ENCODE measurements at places on chromosomes 6 and 20. TPM values are rescaled to one million over a fixed set of nuclear protein-coding genes. Genes with fewer than 3 reads are reported as not detected.

Gene IER3
- total RNA-seq, result 82.1 TPM

Gene PLA2G7
- total RNA-seq, result not detected

Gene CD24
- 2.7 TPM for total RNA-seq

Gene VSX1
- not detected for total RNA-seq

Gene PTCRA
- total RNA-seq, result not detected

Gene MROH8
- total RNA-seq, result 0.45 TPM

Gene MICAL1
- 28.4 TPM for total RNA-seq

Gene MUC22
- total RNA-seq, result not detected

Gene BPIFB2
- not detected for total RNA-seq

Gene CRISP3
- not detected for total RNA-seq

Gene PTGIS
- total RNA-seq, result 1.5 TPM

Gene SNAI1
- total RNA-seq, result 2.9 TPM

Gene DEFB124
- total RNA-seq, result not detected

Gene BMP6
- total RNA-seq, result 190 TPM

Gene MLIP
- total RNA-seq, result 13.5 TPM

Gene IPCEF1
- total RNA-seq, result 0.09 TPM

Gene ANKRD6
- total RNA-seq, result 3.9 TPM

Gene OXT
- total RNA-seq, result not detected

Gene SSTR4
- total RNA-seq, result not detected

Gene NKX2-4
- total RNA-seq, result not detected

Gene EPPIN
- not detected for total RNA-seq

Measured in endothelial cell of coronary artery (primary cell).